Activated T-helper 1 cell treated with Interleukin-2 at 50 U/mL for 16 hours (primary cell): ENCODE measurements at places on chromosomes 13 and 19.

- no peak for DNase-seq
Measured at GRCh38 chr13:77543711-77544110, 8.2 kb downstream of the SCEL start.

- DNase-seq = no peak
Measured at GRCh38 chr19:14019100-14019499, 8.8 kb upstream of the RLN3 start.

GRCh38 chr13:60135344-60135743 is 28.4 kb downstream of the DIAPH3 start:
- DNase-seq = no peak

- DNase-seq = no peak
Measured at GRCh38 chr19:49355909-49356353, 6.3 kb downstream of the TEAD2 start.
